SW 1271 (cell line): ENCODE measurements at places on chromosomes 1 and 21.

GRCh38 chr1:1212780-1213344 lies 1.1 kb downstream of the TNFRSF4 start:
- no peak for DNase-seq

DNA sequence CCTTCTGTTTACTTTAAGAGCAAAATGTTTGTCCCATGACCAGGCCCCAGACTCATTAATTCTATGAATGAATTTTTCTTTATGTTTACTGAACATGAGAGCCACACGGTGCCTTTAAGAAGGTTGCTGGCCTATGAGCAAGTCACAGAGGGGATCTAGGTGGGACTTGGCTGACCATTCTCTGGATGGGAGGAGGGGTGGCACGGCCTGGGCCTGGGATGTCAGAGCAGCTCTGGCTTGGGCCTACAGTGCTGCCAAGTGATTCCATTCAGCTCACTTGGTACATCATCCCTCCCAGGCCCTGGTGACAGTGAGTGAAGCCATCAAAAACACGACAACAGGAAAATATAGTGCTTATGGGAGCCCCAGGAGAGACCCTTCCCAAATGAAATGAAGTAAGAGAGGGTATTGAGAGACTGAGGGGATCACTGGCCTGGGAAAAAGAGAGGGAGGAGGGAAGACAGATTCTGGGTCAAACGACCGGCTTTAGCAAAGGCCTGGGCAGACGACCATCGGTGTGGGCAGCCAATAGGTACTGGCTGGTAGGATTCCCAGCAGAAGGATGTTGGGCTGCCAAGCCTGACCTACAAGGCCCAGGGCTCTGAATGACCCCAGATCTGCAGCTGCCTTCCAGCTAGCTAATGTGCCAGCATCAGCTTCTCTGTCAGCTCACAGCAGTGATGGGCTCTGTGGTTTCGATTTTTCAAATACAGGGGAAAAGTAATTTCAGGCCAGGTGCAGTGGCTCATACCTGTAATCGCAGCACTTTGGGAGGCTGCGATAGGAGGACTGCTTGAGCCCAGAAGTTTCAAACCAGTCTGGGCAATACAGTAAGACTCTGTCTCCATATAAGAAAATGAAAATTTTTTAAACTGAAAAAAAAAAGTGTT lies 3.3 kb downstream of the TMEM53 start:
- DNase-seq, result no peak

- no peak for DNase-seq
Measured at GRCh38 chr1:56215771-56216170, 363.6 kb downstream of the PLPP3 start.

- no peak for DNase-seq
Measured at GRCh38 chr1:200248541-200248940, 161.3 kb downstream of the ZNF281 start.

DNA sequence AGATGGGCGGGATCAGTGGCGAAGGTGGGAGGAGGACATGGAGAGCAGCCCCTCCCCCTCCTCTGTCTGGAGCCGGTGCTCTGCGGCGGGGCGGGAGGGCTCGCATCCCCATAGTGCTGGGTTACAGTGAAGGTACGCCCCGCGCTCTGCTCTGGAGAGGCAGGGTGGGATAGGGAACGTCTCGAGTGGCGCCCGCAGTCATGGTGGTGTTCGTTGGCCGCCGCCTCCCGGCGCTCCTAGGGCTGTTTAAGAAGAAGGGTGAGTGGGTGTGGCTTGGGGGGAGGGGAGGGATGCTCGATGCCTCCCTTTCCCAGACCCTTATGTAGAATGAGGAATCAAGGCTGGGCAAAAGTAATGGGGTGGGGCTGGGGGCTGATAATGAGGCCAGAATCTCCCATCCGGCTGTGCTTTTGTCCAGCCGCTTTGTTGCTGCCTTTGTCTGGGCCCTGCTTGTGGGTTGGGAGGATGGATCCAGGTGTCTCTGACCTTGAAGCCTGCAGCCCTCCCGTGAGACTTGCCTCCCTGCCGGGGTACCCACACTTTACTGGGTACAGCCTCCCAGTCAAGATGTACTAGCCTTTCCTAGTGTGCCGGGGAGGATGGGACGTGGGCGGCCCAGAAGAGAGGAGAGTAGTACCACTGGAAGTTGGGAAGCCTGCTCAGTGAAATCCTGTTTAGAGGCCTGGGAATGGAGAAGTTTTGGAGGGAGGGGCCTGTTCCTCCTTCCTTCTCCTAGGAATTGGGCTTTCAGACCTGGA lies 51.4 kb downstream of the YARS1 start:
- no peak for DNase-seq

- DNase-seq, result no peak
Measured at GRCh38 chr1:28436211-28436769, 66.8 kb downstream of the PHACTR4 start.

DNA sequence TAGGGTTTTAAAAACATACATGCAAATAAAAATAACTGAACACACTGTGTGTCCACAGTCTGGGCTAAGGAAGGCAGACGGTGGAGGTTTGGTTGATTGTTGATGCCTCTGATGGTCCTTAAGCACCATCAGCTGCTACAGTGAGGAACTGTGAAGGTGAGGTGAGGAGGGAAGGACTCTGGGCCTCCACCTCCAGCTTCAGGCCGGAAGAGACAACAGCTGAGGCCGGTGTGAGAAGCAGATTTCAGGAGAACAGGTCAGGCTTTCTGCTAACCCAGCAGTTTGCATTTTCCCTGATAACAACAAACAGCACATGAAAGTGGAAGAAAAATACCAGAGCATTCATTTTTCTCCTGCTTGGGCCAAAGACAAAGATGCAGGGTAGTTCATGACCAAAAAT lies 189.9 kb upstream of the AJAP1 start:
- no peak for DNase-seq

- DNase-seq, result no peak
Measured at GRCh38 chr1:96416701-96417444, 304.7 kb upstream of the PTBP2 start.

DNA sequence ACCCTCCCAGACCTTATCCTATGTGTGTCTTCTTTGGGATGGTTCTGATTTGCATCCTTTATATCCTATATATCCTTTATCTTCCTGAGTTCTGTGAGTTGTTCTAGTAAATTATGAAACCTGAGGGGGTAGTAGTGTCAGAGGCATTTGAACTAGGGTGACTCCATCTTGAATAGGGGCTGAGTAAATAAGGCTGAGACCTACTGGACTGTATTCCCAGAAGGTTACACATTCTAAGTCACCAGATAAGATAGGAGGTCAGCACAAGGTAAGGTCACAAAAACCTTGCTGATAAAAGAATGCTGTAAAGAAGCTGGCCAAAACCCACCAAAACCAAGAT lies 50.6 kb downstream of the SUSD4 start:
- no peak for DNase-seq

- no peak for DNase-seq
Measured at GRCh38 chr1:214499732-214500131, 51.7 kb downstream of the PTPN14 start.

DNA sequence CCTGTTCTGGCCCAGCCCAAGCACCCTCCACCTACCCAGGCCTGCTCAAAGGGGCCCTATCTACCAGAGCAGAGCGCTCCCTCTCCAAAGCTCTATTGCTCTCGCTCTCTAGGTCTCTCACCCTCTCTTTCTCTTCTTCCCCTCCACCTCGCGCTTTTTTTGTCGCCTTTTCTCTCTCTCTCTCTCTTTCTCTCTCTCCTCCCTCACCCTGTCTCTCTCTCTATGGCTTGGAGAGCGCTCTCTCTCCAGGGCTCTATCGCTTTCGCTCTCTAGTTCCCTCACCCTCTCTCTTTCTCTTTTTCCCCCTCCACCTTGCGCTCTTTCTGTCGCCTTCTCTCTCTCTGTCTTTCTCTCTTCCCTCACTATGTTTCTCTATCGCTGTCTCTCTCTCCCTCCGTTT lies 3.4 kb upstream of the ZNF678 start:
- DNase-seq, result no peak

- no peak for DNase-seq
Measured at GRCh38 chr1:22922640-22923039, 50.0 kb downstream of the LACTBL1 start.

GRCh38 chr1:81115422-81115821 lies 685.3 kb upstream of the ADGRL2 start:
- no peak for DNase-seq
